ENCODE measurements at places on chromosomes 2 and 18.

DNA sequence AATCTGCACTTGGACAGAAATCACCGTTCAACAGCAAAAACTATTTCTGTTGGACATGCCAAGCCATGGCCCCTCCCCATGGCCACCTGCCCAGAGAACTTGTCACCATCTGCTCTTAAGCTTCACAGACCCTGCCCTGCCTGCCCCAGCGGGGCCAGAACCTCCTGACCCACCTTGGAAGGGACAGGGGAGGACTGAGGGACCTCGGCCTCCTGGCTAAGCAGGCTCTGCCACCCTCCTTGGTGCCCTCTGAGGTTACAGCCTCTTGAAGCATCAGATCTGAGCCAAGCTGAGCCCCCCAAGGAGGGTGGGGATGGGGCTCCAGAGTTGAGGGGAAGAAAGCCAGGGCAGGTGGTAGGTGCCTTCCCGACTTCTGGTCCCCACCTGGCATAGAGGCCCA, 6.5 kb downstream of the TEX261 start:
- DNase-seq = no peak

GRCh38 chr18:24726727-24727492, 266.5 kb downstream of the HRH4 start:
- DNase-seq = no peak

GRCh38 chr2:130728007-130728454, 839 bp upstream of the GPR148 start:
- DNase-seq = no peak

DNA sequence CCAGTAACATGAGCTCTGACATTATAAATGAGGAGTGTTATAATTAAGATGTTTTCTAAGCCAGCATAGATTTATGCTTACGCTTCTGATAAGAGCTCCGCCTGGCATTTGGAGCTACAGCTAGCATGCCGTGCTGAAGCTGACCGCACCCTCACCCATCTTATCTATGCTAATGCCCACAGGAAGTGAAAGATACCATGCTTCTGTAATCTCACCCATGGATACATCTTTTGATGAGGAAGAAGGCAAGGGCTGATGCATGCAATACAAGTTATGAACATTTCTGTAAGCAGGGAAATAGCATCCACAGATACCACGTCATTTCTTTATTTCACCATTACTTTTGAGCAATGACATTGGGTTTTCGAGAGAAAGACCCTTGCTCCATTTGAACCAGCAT, 82.3 kb downstream of the ARL4C start:
- DNase-seq = no peak

DNA sequence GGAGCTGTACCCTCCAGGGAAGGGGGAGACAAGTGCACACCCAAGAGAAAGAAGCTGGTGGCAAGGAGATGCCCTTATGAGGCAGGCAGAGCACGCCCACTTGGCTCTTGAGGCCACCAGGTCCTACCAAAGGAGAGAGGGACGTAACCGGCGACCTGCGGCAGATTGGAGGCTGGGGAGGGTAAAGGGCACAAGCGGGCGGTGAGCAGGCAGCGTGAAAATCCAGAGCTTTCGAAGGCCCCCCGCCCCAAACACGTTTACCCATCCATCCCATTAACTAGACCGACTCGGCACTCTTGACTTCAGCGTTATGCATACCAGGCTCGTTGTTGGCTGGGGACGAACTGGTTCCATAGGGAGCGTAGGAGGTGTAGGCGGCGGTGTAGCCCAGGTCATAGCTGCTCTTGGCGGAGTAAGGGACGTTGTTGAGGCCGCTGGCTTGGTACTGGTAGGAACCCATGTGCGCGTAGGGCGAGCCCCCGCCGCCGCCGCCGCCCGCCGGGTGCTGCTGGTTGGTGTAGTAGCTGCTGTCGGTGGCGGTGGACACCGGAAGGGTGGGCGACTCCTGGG, 794 bp downstream of the DLX2 start:
- DNase-seq = no peak

DNA sequence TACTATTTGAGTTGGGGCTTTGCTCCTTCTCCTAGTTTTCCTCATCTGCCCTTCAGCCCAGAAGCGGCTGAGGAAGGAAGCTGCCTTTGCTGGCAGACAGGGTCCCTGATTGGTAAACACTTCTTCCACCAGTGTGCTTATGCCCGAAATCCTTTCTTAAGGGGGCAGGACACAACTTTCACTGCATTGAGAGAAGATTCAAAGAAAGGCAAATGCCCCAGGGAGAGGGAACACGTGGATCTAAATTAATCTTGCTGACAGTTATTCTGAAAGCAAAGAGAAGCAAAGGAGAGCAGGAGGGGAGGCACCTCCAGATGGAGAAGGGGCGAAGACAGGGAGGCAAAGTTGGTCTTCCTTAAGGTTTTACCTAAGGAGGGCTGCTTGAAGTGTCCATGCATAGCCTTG, 92.1 kb upstream of the EFEMP1 start:
- DNase-seq = no peak

GRCh38 chr18:26628017-26628416, 79.7 kb upstream of the KCTD1 start:
- DNase-seq = no peak

- DNase-seq = no peak
Measured at GRCh38 chr18:79965119-79965902, 868 bp downstream of the HSBP1L1 start.

- DNase-seq = no peak
Measured at GRCh38 chr2:124267794-124268193, 242.7 kb downstream of the CNTNAP5 start.

DNA sequence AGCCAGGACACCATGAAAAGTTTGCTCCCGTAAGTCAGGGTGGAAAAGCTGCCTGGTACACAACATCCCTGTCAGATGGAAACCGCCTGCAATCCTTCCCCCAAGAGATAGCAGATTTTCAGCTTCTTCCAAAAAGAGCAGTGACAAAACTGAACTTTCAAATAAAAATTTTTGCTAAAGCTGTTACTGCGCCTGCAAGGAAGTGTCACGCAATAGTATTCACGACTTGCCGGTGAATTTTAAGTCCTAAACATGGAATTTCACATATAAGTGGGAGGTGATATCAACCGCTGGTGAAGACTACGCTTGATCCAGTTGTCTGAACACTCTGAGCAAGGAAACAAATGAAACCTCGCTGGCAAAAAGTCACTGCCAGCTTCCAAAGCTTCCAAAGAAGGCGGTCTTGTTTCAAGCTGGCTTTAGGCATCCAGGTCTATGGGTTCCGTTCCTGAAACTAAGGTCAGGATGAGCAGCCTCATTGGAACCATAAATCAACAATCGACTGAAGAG, 2.8 kb downstream of the COL6A3 start:
- DNase-seq = no peak

DNA sequence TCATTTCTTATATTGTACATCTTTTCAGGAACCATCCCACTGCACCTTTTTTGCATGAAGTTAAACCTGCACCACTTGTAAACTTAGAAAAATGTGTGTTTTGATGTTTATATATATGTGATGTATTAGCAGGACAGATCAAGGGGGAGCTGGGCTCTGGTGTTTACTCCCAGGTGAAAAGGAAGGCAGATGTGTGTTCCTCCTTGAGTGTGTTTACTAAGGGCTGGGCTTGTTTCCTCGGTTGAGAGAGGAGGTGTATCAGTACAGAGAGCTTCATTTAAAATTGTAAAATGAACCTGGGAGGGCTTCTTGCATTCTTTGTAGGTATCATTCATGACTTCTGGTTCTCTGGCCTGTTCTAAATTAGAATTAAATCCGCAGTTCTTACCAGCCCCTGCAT, 14.8 kb downstream of the LPIN1 start:
- no peak for DNase-seq
